ENCODE measurements at places on chromosomes 11 and 22.

DNA sequence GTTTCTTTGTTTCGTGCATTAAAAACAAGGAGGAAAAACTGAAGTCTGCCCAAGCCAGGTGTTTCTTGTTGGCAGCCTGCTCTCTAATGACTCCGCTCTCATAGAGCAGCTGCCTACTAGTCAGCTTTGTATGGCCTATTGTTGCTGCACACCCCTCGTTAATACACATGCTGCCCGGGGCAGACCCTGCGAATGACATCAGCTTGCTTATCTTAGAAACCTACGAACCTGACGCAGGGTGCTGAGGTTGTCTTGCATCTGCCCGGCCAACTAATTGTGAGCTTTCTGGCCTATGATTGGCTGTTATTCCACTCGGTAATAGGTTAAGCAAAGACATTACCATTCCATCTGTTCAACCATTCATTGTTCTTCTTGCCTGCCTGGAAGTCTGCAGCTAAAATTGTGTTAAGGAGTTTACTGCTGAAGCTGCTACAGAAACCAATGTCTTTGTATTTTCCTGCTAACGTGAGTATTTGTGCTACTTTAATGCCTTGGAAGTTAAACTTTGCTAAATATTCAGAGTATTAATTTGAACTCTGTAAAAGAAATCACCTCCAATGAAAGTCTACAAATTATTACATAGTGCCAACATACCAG is 37.5 kb downstream of the ZC3H12C start:
- no peak for DNase-seq

DNA sequence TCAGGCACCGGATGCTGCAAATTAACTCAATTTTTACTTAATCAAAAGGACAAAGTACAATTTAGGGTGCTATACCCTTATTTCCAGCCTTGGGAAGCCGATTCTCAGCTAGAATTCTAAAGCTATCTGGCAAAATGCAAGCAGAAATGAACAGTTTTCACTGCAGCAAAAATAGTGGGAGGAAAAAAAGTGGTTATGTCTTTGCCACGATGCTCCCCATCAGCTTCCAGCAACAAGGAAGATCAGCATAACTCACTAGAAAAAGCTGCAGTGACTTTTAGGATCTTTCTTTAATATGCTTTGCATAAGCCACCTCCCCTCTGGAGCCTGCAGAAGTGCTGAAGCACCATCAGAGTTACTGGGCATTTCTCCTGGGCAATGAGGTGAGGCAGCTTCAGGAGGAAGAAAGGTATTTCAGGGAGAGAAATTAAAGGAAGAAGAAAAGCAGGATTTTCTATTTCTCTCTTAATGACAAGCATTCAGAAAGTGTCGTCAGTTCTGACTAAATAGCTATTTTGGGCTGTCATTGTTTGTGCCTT is 702.9 kb downstream of the DLG2 start:
- no peak for DNase-seq

- no peak for DNase-seq
These were observed 1.4 kb upstream of the EMSY start for GRCh38 chr11:76443268-76443980.

DNA sequence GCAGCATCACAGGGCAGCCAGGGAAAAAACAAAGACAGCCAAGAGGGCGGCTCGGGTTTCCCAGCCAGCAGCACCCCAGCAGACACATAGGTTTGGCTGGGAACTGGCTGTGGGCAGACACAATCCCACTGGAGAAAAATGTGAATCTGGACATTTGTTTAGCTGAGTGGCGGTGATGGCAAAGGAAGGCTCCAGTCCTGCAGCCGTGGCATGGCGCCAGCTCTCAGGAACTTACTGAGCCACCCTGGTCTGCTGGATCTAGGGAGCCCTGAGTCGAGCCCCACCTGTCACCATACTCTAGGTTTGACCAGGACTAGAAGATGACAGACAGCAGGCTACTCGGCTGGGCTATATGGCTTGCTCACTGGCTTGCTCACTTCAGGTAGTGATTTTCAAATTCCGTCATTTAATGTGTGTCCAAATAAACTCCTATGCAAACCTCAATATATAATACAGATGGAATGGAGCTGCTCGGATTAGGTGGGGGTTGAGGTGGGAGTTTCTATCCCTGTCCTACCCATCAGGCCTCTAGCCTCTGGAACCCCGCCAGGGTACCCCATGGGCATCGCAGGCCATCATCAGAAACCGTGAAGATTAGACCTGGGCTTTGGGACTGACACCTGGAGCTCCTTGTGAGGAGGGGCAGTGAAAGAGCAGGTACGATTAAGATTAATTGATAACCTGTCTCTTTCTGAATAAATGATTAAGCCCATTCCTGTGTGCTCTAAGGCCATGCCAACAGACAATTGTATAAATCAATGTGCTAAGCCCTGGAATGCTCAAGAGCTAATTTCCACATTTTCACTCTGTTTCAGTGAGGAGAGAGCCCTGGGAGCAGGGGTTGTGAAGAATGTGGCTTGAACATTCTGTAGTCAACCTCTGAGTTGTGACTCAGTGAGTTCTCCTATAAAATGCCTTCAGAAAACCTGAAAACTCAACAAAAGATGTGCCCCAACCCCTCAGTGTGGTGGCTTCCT is 42.5 kb downstream of the GALNT18 start:
- DNase-seq: no peak

- DNase-seq: no peak
These were observed 6.5 kb downstream of the PANX2 start for GRCh38 chr22:50176850-50177536.

DNA sequence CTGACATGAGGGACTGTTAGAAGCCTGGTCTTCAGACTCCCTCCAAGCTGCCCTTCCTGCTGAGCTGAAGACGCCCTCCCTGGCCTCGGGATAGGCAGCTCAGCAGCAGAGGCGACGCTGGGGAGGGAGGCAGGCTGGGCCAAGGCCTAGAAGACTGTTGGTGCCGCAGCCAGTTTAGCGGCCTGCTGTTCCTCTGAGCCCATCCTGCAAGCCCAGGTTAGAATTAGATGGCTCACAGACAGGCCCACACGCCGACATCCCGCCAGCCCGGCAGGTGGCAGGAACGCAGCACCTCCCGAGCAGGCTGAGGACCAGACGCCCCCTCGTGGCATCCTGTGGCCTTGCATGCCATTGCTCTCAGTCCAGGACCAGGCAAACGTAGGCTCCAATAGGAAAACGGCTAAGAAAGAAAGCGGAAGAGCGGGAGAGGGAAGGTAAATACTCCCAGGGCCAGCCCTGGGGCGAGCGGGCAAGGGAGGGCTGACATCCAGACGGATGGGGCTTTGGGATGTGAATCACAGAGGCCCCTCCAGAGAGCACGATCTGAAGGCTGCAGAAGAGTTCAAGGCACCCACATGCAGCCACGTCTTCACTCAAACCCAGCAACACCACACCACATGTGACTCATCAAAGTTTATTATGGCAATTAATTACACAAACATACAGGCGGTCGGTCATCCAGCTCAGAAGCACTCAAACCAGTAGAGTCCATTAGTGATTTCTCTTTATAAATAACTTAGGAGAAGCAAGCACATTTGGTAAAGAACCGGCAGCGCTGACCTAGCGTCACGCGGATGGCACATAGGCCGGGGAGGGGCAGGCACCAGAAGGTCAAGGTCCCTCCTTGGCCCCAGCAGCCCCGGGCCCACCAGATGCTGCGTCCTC is 27.6 kb downstream of the CD5 start:
- DNase-seq: peak; percentile 84

DNA sequence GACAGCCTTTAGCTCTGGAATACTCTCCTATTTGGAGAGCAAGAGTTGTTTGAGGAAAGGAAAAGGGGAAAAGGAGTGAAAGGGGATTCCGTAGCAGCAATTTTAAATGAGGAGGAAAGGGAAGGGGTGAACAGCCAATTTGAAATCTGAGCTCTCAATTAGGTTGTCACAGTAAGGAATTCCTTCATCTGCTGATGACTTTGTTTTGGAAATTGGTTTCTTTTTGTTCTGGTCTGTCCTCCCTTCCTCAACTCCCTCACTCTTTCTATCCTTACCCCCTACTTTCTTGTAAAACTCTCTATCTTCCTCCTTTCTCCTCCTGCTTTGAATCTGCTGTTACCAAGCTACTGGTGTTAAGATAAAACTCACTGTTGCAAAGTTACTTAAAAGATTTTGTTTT is 1155.6 kb downstream of the DLG2 start:
- no peak for DNase-seq

DNA sequence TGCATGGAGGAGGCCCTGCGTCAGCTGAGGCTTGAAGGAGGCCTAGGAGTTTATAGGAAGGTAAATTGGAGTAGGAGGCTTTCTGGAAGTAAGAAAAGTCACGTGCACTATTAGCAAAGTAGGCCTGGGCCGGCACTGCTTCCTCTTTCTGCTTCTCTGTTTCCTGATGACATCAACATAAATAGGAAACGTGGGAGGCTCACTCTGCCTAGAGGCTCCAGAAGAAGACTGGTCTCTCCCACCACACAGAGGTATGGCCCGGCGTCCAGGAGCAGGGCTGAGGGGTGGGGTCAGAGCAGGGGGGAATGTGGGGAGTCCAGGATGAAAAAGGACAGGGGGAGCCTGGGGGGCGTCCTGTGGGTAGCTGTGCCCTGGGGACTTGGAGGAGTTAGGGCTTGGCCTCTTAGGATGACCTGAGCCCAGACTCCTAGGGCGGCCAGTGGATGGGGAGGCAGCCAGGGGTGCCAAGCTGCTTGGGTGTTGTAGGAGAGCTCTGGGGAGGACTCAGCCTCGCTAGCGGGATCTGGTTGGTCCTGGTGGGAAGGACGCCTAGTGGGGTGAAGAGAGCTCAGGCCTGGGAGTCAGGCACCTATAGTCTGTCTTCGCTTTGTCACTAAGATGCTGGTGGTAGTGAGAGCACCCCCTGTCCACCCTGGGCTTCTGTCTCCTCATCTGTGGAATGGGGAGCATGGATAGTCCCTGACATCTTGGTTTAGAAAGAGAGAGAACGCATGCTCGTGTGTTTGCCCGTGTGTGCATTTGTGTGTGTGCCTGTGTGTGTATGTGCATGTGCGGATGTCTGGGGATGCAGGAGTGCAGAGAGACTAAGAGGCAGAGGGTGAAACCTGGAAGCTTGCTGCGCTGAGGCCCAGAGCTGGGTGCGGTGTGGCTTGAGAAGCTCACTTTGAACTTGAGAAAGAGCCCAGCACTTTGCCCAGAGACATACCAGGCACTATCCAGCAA is at the start of gene CSF2RB:
Gene CSF2RB (plus strand): TSS at position 202 of the 963 bp plus-strand sequence. CDS start 8,580 bp downstream, outside the sequence.
- no peak for DNase-seq

GRCh38 chr22:44531487-44531886 is 33.5 kb upstream of the RTL6 start:
- DNase-seq: no peak

GRCh38 chr22:22109693-22110466 is 127.3 kb upstream of the TOP3B start:
- DNase-seq: no peak

- peak; percentile 4 for DNase-seq
These were observed 539 bp downstream of the SDHD start for GRCh38 chr11:112087212-112087611.

DNA sequence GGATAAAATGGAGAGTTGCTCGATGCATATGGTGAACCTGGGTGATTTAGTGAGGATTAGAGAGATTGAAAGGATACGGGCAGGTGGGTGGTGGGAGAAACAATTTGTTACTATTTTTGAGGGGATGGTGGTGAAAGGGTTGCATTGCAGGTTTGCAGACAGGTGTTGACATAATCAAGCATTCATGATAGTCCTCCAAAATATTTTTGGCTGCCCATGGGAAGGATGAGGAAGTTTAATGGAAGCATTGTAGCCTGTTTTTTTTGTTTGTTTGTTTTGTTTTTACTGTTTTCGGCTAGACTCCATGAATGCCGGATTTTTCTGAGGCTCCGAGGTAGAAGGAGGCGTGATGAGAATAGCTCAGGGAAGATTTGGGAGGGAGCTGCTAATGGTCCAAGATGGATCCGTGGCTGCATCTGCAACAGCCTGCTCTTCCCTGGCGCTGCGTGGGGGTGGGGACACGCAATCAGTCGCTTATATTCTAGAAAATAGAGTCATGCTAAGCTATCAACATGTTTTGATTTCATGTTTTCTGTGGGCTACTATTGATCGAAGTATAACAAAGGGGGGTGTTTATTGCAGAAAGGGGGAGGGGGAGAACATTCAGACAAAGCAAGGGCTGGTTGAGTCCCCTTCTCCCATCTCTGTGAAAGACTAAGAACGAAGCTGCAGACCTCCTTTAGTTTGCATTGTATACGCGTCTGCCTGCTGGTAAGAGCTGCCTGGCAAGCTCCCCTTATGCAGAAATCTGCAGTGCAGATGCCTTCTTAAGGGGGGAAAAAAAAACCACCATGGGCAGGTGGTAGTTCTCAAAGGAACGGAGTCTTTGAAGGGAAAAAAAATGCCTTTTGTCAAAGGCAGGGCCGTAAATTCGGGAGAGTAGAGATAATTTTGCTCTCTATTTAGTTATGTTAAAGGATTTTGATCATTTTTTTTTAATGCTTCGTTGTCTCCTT is 1.0 kb downstream of the RTN3 start:
- no peak for DNase-seq
